ENCODE measurements at places on chromosomes 5 and 9.

- no peak for DNase-seq
Measured at GRCh38 chr5:126192226-126192625, 231.0 kb upstream of the GRAMD2B start.

GRCh38 chr9:135037521-135038250 lies 49.8 kb upstream of the OLFM1 start:
- DNase-seq = no peak

DNA sequence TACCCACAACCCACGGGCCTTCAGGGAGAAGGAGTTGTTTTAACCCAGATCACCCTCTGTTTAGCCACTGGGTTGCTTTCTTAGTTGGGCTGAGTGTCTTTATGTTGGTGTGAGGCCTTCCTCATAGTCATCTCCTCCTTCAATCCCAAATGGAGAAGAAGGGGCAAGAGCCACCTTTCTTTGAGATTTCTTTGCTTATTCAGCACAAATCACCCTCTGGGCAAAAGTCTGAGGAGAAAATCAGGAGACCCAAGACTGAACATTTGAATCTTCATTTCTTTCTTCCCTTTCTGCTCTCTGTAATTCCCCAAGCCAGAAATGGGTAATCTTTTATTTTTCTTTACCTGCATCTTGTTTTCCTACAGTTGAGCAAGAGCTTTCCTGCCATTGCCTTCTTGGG lies 329.0 kb downstream of the TLE4 start:
- no peak for DNase-seq

- no peak for DNase-seq
Measured at GRCh38 chr5:61728287-61728686, 396.2 kb downstream of the ZSWIM6 start.

DNA sequence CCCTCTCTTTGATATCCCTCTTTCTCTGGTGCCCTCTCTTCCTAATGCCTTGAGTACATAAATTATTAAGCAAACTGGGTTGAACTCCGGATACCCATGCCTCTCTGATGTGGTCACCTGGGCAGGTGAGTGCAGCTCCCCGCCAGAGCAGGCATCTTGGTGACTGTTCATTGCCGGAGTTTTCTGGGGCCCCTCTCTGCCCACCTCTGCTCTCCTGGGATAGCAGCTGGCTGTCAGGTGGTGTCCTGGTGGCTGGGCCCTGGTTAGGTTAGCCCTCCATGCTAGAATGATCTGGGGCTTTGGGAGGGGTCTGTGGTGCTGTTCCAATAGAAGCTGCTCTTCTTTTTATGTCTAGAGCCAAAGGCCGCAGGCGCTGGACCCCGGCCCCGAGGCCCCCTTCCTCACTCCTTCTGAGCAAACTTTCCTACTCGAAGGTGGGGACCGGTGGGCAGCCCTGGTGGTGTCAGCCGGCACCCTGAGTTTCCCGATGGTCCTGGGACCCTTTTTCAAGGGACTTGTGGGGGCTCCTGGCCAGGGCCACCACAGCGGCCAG lies 4.9 kb upstream of the SCGB3A1 start:
- no peak for DNase-seq

DNA sequence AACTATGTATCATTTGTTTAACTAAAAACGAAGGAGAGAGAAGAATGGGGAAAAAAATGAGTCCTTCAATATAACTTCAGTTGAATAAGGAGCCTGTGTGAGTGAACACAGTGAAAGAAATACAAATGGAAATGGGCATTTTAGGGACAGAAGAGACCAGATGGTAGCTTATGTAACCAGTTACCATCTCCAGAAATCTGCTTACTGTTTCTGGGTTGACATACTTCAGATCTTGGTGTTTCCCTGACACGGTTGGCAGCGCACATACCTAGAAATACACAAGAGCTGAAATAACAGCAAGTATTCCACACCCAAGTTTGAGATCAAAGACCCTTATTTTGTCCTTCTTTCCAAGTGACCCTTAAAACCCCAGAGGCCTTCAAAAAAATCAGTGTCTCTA lies 14.9 kb upstream of the GFRA3 start:
- no peak for DNase-seq
